ENCODE measurements at places on chromosomes 12 and 14. TPM values are rescaled to one million over a fixed set of nuclear protein-coding genes. Genes with fewer than 3 reads are reported as not detected.

GRCh38 chr14:68327231-68327630 lies 465.6 kb downstream of the ZFP36L1 start:
- no peak for DNase-seq

- no peak for DNase-seq
These were observed 23.8 kb upstream of the STK38L start for GRCh38 chr12:27220055-27220987.

DNA sequence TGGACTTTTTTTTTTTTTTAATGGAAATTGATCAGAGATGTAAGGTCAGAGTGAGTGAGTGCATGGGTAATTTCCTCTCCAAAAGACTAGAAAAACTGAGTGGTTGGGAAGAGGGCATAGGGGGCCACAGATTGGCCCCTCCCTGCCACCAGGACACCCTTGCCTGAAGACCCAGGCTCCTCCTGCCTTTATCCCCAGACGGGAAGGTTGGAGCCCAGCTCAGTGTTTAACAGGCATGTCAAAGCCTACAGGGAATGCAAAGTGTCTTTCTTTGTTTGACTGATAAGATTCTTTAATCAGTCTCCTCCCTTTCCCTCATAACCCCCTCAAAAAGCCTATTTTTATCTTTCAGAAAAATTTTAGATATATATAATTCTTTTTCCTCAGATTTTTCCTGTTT lies 50.3 kb downstream of the IRAK3 start:
- peak; percentile 31 for DNase-seq

- DNase-seq: no peak
These were observed 7.1 kb upstream of the NANOG start for GRCh38 chr12:7782055-7782454.

DNA sequence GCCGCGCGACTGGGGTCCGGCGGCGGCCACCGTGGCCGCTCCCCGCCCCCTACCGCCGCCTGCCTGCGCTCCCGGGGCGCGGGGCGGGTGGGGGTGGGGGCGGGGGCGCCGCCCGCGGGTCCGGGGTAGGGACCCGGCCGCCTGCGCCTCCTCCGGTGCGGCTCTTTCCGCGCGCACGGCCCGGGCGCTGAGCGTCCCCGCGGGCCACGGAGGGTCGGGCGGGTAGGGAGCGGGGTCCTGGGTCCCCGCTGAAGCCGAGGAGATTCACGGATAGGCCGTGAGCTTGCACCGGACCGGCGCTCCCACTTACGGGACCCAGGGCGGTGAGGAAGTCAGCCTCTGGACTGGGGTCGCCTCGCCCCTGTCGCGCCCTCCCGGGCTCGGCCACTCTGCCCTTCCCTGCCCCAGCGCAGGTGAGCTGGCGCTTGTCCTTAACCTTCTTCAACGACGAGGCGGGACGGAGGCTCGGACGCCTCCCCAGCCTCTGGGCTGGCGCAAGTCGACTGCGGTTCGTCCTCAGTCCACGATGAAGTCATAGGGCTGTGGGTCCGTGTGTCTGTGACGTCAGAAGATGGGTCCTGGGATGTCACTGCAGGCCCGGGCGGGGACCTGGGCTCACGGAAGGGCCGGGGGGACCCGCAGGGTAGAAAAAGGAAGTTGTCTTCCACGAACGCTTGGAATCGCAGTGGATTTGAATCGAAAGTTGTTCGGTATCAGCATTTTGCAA lies 514 bp downstream of the FBXO34 start:
- peak; percentile 82 for DNase-seq

DNA sequence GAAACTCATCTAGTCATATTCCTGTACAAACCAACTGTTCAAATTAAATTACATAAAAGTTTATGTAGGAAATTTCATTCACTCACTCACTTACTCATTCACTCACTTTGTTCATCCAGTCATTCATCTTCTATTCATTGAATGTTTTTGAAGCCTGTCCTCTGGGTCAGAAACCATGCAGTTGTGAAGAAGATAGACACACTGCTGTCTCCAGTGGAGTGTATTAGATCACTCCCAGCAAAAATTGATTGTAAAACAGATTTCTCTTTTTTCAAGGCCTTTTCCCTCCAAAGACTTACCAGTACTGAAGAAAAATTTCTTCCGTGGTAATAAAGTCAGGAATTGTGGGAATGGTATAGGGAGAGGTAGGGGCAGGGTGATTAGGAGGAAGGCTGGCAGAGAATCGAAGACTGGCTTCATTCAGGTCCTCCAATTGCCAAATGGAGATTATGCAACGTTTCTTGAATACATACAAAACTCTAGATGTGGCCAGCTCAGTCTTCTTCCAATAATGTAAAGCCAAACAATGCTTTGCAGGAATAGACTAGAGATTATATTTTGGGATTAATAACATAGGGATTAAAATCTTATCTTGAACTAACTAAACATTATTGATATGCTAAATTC lies 9.1 kb downstream of the LRRK2 start:
- no peak for DNase-seq

DNA sequence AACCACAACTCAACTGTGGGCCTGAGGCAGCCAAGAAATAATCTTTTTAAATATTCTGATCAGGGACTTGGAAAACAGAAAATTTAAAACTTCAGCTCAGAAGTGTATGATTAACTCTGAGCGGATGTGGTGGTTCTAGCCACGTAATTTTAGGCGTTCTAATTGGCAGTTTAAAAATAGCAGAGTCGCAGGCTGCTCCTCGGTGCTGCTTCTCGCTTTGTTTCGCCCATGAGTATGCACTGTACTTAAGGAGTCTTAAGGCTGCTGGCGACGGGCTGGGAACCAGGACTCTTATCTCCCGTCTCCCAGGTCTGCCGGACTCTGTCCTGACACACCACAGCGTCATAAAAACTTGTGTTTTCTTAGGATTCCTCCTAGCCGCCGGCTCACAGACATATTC lies 113.4 kb upstream of the PELI2 start:
- no peak for DNase-seq

- no peak for DNase-seq
These were observed 259.2 kb upstream of the NOVA1 start for GRCh38 chr14:26856876-26857518.

DNA sequence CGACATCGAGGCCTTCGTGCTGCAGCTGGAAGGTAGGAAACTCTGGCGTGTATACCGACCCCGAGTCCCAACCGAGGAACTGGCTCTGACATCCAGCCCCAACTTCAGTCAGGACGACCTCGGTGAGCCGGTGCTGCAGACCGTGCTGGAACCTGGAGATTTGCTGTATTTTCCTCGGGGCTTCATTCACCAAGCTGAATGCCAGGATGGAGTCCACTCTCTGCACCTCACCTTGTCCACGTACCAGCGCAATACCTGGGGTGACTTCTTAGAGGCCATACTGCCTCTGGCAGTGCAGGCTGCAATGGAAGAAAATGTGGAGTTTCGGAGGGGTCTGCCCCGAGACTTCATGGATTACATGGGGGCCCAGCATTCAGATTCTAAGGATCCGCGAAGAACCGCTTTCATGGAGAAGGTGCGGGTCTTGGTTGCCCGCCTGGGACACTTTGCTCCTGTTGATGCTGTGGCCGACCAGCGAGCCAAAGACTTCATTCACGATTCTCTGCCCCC lies 1.4 kb downstream of the RIOX1 start:
- DNase-seq: no peak

GRCh38 chr12:124094733-124095132 lies 121.7 kb downstream of the ZNF664 start:
- no peak for DNase-seq

GRCh38 chr14:89040080-89040459 lies 215.6 kb downstream of the TTC8 start:
- DNase-seq: no peak

- peak; percentile 19 for DNase-seq
These were observed 473.1 kb downstream of the TMEM121 start for GRCh38 chr14:105999361-106000028.

DNA sequence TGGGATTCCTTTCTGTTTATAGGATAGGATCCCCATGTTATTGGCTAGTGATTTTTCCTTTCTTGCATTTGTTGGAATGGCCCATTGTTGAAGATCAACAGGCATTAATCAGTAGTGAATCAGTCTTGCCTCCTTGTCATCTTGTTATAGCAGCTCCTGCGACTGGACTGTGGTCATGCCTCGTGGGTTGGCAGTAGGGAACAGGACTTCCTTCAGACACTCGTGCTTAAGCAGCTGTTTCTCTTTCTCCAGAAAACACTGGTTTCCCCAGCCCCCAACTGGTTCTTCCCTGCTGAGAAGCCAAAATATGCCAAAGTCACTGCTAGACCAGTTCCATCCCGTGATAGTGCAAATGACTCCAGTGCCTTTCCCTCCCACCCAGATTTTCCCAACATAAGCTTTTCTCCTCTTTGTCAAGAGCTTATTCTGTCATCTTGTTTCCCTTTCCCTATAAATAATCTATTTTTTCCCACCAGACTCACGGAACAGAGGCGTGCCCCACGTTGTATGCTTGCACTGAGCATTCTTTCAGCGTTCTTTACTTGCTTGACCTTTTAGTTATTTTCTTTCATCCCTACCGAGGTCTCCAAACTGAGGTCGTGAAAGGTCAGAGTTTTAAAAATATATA lies 83.5 kb downstream of the SAMD4A start:
- no peak for DNase-seq

DNA sequence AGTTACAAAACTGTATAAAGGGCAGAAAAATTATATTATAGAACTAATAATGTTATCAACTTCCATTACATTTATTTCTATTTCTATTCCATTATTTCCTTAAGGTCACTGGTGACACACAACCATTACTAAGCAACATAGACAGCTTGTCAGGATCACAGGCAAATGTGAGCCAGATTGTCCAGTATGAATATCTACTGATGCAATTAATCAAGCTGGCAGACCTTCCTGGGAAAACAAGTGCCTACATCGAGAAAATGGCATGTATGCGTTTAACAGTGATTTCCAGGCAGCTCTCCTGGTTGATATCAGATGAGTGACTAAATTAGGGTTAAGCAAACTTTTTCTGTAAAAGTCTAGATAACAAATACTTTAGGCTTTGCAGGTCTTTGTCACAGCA lies 36.9 kb upstream of the TSPAN8 start:
- DNase-seq: no peak

DNA sequence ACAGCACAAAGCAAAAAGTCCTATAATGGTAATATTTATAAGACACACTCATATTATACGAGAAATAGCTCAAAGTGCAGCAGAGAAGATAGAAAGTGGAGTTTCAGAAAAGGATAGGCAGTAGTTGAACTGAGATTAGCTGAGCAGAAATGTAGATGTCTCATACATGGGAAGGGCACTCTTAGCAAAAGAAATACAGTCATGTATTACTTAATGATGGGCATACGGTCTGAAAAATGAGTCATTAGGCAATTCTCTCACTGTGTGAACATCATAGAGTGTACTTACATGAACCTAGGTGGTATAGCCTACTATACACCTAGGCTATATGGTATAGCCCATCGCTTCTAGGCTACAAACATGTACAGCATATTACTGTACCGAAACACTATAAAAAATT lies 671.3 kb downstream of the RPS29 start:
- no peak for DNase-seq

DNA sequence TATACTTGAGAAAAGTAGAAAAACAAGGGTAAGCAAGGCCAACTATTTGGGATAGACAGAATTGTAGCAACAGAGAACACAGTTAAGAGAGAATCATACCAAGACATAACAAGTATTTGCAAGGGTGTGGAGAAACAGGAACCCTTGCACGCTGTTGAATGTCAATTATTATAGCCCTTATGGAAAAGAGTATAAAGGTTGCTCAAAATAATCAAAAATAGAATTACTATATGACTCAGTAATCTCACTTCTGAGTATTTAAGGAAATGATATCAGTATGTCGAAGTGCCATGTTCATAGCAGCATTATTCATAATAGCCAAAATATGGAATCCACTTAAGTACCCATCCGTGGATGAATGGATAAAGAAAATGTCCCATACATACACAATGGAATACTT lies 193.3 kb downstream of the PHLDA1 start:
- no peak for DNase-seq

DNA sequence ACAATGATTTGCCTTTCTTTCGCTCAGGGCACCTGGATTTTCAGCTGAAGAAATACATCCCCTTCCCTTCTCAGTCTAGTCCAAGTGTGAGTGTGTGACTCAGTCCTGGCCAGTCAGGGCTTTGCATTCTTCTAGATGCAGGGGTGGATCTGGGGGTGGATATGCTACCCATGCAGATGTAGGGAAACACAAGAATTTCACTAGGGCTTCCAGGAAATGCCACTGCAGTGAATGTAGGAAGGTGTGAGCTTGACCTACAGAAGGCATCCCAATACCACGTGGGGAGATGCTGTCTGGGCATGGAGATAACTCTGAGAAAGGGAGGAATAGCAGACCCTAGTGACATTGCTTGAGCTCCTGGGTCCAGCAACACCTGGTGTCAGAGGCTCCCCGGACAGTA lies 404.2 kb downstream of the GLT1D1 start:
- DNase-seq: no peak

DNA sequence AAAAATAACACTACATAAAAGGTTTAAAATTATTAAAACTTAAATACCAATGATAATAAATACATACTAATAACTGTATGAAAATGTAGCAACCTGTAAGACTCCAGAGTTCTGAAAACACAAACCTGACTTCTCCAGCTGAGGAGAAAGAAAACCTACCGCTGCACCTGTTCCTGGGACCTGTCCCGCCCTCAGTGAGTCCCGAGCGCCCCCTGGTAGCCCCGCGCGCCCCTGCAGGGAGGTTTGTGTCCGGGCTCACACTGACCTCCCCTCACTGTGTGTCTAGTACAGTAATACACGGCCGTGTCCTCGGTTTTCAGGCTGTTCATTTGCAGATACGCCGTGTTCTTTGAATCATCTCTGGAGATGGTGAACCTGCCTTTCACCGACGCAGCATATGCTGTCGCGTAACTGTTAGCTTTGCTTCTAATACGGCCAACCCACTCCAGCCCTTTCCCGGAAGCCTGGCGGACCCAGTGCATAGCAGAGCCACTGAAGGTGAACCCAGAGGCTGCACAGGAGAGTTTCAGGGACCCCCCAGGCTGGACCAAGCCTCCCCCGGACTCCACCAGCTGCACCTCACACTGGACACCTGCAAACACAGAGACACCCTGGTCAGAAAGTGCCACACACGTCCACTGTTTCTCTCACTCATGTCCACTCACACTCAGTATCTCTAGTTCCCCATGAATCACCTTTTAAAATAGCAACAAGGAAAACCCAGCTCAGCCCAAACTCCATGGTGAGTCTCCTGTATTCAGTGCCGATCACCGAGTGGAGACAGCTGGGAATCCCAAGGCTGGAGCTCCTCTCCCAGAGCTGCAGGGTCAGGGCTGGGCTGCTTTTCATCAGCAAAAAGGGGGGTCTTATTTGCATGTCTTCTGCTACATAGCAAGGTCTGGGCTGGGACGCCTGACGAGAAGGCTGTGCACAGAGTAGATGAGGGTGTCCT lies 1276.3 kb downstream of the TMEM121 start:
- DNase-seq: no peak

Gene OR6C2
- total RNA-seq: not detected

Gene PARPBP
- total RNA-seq: 33.5 TPM

Gene SIX6
- 0.07 TPM for total RNA-seq

Gene CCDC175
- total RNA-seq: not detected

Gene ERBB3
- 39.8 TPM for total RNA-seq

Gene GPR84
- total RNA-seq: not detected

Gene C14orf39
- 0.67 TPM for total RNA-seq

Gene CCDC196
- not detected for total RNA-seq

Gene ARF6
- total RNA-seq: 38.6 TPM
